ENCODE measurements at places on chromosomes 13 and 19.
A peak's percentile ranks its signal among the peaks of the same experiment; 100 is the strongest.

DNA sequence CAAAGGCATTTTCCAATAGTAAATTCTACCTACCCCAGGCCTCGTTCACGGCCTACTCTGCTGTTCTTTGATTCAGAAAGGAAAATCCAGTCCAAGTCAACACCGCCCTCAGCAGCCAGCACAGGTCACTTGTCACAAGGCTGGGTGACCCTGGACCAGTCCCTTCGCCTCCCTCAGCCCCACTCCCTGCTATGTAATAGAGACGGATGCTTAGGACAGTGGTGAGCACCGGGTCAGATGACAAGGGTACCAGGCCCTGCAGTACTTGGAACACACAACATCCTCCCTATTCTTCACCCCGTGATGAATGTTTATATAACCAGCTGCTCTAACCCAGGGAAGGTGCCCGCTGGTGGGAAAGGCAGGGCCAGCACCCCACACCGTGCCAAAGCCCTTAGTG is 14.3 kb downstream of the LATS2 start:
- DNase-seq: no peak

DNA sequence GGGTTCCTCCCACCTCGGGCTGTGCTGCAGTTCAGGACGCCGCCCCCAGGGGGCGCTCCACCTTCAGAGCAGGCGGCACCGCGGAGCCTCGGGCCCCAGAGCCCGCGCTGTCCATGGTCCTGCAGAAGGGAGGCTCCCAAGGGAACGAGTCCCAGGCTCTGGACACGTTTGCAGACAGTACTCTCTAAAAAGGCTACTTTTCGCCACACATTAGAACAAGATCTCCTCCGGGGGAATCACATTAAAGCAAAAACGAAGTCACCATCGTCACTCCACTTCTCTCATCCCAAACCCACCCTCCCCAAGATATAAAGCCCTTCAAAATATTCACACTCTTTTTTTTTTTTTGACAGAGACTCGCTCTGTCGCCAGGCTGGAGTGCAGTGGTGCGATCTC is 4.6 kb upstream of the SIGLEC10 start:
- DNase-seq: peak; percentile 24

DNA sequence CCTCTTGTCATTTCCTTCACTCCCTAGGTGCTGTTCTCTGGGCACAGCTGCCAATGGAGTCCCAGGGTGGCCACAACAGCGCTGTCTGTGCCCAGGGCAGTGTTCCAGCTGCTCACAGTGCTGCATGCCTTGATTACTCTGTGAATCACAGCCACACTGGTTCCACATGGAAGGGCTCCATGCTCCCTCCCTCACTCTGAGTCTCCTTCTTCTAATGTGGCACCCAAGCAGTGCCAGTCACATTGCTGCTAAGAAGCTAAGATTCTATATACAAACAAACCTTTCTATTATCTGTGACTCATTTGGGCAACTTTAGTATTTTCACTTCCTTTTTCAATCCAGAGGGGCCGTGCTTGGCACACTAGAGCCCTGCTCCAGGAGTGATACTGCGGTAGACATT is 248.7 kb downstream of the TDRD3 start:
- DNase-seq: no peak

- DNase-seq: no peak
These were observed 706 bp downstream of the P2RY11 start for GRCh38 chr19:10112037-10112761.

GRCh38 chr19:46206176-46206575 is 23.4 kb upstream of the IGFL1 start:
- DNase-seq: no peak

GRCh38 chr13:30170569-30170968 is 136.8 kb downstream of the KATNAL1 start:
- DNase-seq: no peak

- DNase-seq: no peak
These were observed 744 bp upstream of the POU2F2 start for GRCh38 chr19:42132851-42133528.

- no peak for DNase-seq
These were observed 42.7 kb downstream of the ARHGAP35 start for GRCh38 chr19:46903458-46903857.

DNA sequence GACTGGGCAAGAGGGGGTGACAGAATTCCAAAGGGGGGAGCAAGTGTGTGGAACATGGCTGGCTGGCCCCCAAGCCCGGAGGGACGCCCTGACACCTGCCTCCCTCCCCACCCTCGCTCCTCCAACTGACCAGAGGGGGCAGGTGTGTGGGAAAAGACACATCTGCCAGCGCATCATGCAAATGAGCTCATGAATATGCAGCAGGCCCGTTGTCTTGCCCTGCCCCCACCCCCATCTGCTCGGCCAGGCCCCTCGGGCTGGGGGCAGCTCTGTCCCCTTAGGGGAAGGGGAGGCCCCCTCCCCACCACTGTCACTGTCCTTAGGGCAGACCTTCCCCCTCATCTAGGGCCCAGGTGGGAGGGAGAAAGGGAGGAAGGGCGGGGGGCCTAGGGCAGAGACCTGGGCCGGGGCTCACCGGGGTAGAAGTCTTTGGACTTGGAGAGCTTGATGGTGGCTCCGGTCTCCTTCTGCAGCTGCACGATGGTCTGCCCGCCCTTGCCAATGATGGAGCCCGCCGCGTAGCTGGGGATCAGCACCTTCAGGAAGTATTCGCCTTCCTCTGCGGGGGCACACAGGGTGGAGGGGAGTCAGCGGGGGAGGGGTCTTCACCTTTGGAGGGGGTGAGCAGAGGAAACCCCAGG is 12.9 kb downstream of the NOVA2 start:
- no peak for DNase-seq

DNA sequence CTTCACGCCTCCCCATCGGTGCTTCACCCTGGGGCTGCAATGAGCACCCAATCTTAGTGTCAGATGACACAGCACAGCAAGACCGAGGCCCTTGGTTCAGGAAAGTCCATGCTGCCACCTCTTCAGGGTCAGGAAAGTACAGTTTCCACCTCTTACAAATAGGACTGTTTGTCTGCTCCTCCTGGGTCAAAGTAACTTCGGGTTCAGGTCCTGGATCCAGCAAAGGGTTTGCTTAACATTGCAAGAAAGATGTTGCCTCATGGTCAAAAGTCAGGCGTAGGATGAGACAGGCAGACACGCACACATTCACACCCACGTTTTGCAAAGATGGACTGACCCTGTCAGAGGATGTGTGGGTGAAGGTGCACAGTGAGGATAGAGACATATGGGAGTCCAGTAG is 1.6 kb upstream of the CYP2B6 start:
- DNase-seq: no peak

DNA sequence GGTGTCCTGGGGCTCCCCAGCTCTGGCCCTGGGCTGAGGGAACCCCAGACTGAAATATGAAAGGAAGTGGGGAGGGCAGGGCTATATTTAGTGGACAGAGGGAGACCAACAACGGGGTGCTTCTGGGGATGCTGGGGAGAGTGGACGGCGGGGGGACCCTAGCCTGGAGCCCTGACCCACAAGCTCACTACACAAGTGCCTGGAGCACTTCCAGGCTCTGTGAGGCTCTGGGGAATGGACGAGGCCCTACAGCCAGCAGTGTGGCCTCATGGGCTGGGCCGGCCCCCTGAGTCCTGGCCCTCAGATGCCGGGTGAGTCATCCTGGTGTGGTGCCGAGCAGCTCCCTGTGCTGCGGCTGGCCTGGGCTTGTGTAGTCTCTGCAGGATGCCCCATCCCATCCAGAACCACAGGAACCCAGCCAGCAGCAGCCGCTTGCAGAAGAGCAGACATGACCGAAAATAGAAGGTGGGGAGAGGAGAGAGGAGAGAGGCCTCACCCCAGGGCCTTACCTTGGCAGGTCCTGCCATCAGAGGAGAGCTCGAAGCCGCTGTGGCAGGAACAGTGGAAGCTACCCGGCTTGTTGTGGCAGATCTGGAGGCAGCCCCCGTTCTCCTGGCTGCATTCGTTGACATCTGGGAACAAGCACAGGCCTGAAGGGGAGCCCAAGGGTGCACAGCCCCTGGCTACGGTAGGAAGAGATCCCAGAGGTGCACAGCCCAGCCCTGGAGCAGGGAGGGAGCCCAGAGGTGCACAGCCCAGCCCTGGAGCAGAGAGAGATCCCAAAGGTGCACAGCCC is 26.1 kb downstream of the GAS6 start:
- DNase-seq: peak; percentile 53

DNA sequence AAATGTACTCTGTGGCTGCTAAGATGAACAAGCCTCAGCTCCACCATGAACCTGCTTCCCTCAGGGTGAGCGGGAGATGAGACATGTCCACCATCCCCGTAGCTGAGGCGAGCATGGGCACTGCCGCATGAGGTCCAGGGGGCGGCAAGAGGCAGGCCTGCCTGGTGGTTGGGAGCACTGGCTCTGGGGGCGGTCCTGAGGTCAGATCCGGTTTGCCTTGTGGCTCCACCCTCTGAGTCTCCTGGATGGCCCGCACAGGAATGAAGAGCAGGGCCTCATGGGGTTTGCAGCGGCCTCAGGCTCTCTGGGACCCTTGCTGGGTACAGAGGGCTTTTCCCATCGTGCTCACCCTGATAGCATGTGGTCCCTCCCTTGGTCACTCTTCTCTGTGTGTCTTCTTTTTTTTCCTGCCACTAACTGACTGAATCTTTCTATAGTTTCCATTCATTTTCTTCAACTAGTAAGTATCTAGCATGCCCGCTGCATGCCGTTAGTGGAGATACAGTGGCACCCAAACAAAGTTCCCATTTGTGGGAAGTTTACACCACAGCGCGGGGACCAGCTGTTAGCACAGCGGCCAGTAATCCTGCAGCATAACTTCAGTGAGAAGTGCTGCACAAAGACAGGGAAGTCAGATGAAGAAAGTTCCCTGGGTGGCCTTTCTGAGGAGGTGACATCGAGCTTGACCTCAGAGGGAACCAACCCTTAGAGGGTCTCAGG is 37.3 kb downstream of the CAPN12 start:
- DNase-seq: no peak

- no peak for DNase-seq
These were observed 95.7 kb upstream of the UBL3 start for GRCh38 chr13:29946093-29946492.

DNA sequence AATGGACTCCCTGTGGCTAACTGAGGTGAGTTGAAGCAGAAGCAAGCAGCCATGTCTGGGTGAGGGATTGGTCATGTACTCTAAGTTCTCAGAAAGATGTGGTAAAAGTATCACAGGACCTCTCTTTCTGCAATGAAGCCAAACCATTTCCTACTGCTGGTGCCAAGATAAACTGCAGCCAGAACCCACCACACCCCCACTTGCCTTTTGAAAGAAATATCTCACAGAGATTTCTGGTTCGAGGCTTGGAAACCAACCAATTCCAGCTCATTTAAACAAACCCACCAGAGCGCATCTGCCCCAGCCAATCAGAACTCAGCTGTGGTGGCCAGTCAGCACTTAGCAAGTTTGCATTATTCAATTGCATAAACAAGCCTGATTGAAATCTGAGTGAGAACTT is 204.5 kb upstream of the ATXN8OS start:
- no peak for DNase-seq

DNA sequence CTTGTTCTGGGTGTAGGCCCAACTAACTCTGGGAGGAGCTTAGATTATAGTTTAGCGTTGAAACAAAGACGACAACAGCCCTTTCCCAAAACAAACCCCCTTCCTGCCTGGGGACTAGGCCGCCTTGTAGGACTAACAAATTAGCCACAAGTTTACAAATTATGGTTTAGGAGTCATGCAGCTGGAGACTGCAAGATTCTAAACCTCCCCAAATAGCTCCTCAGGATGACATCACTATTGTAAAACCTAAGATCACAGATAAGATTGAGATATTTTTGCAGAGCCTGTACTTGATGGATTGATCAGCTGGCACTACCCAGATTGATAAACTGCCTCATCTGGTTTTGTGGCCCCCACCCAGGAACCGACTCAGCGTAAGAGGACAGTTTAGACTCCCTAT is 2.3 kb upstream of the SLC25A15 start:
- no peak for DNase-seq

DNA sequence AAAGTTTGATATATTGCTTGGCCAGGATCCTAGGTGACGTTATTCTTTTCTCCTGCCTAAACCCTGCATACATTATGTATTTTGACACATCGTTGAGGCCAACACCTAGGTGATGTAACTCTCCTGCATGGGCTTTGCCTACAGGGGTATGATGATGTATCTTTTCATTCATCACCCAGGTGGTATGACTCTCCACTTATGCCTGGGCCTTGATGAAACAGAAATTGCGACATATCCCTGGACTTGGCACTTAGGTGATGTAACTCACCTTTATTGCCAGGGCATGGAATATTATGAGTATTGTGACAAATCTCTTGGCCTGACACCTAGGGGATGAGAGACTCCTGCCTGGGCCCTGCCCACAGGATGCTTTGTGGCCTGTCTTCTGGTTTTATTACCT is 18.5 kb upstream of the ZNF681 start:
- no peak for DNase-seq

DNA sequence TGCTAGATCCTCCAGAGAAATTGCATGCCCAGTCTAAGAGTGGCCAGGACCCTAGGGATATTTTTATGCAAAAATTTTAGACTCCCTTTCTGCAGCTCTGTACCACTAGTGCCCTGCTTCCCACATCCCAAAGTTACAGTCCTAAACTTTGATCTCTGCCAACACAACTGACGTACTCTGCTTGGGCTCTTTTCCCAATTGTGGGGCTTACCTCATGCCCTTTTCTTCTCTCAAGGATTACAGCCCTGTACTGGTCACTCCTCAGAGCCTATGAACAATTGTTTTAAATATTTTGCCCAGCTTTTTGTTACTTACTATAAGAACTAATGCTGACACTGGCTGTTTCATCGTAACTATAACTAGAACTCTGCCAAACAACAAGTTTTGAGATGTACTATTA is 57.8 kb upstream of the FBXL3 start:
- no peak for DNase-seq

- DNase-seq: no peak
These were observed 827 bp downstream of the CKM start for GRCh38 chr19:45321848-45322247.

- no peak for DNase-seq
These were observed 8.6 kb upstream of the IRS2 start for GRCh38 chr13:109795011-109795410.

DNA sequence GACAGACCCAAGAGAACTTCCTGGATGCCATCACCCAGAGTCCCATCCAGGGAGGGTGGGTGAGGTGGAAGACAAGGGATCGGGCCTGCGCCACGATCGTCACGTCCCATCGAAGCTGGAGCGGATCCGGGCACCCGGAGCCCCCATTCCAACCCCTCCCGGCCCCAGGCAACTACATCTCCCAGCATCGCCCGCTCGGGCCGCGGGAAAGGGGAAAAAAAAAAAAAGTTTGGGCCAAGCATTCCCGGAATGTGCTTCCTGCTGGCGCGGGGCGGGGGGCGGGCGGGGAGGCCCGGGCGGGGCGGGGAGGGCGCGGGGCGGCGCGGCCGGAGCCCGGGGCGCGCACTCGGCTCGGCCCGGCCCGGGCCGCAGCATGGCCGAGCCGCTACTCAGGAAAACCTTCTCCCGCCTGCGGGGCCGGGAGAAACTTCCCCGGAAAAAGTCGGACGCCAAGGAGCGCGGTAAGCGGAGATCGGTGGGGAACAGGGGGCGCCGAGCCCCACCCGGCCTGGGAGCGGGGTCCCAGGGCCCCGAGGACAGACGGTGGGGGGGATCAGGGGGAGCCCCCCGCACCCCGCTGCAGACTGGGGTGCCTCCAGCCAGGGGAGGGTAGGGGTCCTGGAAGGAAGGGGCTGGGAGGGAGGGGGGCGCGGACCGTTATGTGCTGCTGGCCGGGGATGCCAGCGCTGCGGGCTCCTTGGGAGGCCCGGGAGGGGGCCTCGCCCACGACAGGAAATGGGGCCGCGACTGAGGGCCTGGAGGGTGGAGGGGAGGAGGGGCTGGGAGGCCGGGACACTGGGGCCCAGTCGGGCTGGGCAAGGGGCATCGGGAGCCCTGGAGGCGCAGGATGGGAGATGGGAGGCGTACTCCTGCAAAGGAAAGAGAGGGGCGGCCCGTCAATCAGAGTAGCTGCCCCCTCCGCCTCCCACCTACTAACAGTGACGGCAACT is at the start of gene SYDE1:
Gene SYDE1 (plus strand): TSS at position 341 of the 950 bp plus-strand sequence. CDS start 33 bp downstream, at position 374.
- no peak for DNase-seq

Measured in esophagus squamous epithelium (tissue), 5 donors.